ENCODE measurements at places on chromosomes 3 and 15.

DNA sequence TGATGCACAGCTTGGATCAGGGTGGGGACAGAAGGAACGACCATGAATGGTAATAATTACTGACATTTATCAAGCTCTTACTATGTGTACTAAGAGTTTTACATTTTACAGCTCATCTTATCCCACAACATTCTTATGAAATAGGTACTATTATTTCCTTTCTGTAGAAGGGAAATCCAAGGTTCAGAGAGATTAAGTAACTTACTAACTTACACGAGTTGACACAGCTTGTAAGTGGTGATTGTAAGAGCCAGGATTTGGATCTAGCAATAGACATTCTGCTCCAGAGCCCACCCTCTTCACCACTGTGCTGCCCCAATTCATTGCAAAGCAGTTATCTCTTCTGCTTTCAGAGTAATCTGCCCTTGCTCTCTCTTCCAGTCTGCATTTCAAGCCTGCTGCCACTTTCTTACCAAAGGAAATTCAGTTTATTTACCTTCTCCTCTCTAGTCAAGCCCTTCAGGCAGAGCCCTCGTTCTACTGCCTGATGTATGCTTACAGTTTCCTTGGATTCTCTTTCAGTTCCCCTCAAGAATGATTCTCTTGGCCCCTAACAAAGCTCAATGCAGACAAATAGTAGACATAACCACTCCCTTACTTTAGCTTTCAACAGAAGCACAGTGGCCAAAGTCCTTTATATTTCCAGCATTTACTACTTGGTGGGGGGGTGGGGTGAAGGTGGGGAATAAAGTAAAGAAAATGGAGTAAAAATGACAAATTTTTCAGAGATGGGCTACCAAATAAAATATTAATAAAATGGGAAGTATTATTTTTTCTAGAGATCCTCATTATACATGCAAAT is 65.8 kb downstream of the ATP8B4 start:
- DNase-seq, result no peak

- DNase-seq, result no peak
Observed at GRCh38 chr15:31195871-31196270, 94.3 kb upstream of the TRPM1 start.

DNA sequence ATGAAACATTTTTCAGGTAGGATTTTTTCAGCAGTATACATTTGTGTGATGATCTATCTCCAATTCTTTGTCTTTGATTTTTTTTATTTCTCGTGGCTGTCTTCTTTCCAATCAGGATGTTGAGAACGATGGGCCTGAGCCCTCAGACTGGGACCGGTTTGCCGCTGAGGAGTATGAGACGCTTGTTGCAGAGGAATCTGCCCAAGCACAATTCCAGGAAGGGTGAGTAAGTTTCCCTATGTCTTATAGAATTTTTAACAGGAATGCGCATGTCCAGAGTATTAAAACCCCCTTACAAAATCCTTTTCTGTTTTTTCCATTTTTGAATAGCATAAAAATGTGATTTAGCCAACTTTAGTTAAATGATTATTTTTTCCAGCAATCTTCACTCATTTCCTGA is 90.0 kb downstream of the MSL2 start:
- no peak for DNase-seq

- no peak for DNase-seq
Observed at GRCh38 chr3:52539010-52539653, 2.7 kb downstream of the UQCC5 start.

GRCh38 chr3:50237133-50237651 is 1.2 kb downstream of the GNAI2 start:
- no peak for DNase-seq

DNA sequence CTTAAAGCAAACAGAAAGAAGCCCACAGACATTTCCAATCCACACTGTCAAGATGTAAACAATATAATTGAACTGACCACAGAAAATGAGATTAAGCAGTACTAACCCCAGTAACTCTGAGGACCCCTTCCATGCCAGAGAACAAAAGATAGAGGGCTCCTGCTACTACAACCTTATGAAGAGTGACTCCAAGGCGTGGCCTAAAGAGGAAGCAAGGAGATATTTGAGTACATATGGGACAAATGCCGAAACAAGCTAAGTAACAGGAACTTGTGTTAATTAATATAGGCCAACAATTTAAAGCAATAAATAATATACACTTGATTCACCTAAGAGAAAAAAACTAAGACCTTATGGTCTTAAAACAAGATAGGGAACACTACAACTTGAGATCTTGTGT is 25.0 kb upstream of the VPS39 start:
- no peak for DNase-seq

- no peak for DNase-seq
Observed at GRCh38 chr3:123695731-123696640, 111.1 kb upstream of the HACD2 start.
